Amygdala (tissue), 56 donors: ENCODE measurements at places on chromosomes 6 and 20.

- DNase-seq, result no peak
Measured at GRCh38 chr20:41150664-41151063, 13.3 kb downstream of the PLCG1 start.

GRCh38 chr6:43171707-43172103 is 636 bp downstream of the SRF start:
- no peak for DNase-seq

- DNase-seq, result no peak
Measured at GRCh38 chr6:160077526-160077925, 44.1 kb upstream of the SLC22A1 start.

DNA sequence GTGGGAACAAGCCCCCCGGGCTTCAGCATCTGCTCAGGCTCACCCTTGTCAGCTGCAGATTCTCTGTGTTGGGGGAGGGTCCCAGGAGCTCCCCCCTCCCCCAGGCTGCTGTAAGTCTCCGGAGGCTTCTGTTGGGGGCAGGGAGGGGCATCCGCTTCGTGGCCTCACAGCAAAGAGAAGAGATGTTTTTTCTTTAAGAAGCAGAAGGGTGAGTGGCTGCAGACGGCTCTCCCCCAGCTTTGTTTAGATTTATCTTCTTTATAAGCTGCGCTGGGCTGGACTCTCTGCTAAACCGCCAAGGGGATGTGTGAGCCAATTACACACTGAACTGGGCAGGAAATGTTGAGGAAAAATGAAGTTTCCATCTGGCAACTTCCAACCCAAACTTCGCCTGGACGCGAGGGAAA is 48.7 kb upstream of the GATA5 start:
- DNase-seq, result no peak

- DNase-seq, result no peak
Measured at GRCh38 chr6:108501559-108501958, 59.2 kb upstream of the FOXO3 start.

GRCh38 chr20:13613917-13614316 is 24.8 kb downstream of the TASP1 start:
- DNase-seq, result no peak

- no peak for DNase-seq
Measured at GRCh38 chr6:130697271-130697994, 129.8 kb upstream of the SMLR1 start.

GRCh38 chr6:136654086-136654485 is 103.9 kb upstream of the MAP7 start:
- DNase-seq, result no peak

DNA sequence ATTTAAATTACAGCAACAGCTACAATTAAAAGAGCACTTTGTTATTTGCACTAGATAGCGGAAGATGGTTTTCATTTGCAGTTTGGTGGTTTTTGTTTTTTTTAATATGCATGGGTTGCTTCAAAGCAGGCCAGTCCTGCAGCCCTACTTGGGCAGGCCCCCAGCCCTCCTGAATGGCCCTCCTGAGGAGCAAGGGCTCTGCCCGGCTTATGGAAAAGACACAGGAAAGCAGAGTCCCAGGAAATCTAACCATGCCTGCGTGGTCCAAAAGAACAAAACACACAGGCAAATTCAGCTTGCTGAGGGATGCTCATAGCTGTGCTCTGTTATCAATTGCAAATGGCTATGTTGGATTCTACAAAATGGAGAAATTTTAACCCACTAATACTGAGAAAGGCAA is 371.1 kb upstream of the ARID1B start:
- no peak for DNase-seq

GRCh38 chr6:66553441-66553840 is 846.4 kb upstream of the EYS start:
- DNase-seq, result no peak

DNA sequence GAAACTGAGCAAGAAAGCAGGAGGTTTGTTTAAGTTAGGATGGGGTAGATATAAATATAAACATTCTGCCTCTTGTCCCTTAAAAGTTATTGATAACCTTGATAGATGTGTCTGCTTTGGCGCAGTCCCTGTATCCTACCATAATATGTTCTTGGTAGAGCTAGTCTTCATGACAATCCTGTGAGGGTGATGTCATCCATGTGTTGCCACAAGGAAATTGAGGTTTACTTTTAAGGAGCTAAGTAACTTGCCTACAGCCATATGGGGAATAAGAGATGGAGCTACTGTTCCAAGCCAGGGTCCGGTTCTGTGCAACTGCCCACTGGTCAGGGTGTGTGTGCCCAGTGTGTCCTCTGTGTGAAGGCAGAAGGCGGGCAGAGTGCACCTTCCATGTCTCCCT is 78.5 kb downstream of the SSR1 start:
- DNase-seq, result no peak

DNA sequence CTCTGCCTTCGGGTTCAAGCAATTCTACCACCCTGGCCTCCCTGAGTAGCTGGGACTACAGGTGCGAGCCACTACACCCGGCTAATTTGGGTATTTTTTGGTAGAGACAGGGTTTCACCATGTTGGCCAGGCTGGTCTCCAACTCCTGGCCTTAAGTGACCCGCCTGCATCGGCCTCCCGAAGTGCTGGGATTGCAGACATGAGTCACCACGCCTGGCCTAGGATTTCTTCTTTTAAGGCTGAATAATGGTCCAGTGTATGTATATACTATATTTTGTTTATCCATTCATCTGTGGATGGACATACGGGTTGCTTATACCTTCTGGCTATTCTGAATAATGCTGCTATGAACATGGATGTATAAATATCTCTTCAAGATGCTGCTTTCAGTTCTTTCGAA is 17.1 kb downstream of the RIOK1 start:
- no peak for DNase-seq

GRCh38 chr6:116328528-116328903 is 42.2 kb upstream of the DSE start:
- DNase-seq, result no peak
